Stimulated activated CD4-positive, alpha-beta T cell treated with anti-CD3 and anti-CD28 coated beads, Interleukin-15, amount 100 ng/mL, for 48 hours (primary cell): ENCODE measurements at places on chromosomes 2 and 18.

GRCh38 chr2:119739580-119740255, 20.0 kb upstream of the PTPN4 start:
- DNase-seq, result no peak

GRCh38 chr2:135853401-135853800, 16.4 kb upstream of the LCT start:
- no peak for DNase-seq

GRCh38 chr2:72755647-72756423, 70.0 kb downstream of the EXOC6B start:
- DNase-seq, result no peak

GRCh38 chr2:135630488-135630887, 99.2 kb downstream of the R3HDM1 start:
- no peak for DNase-seq
